Stimulated activated memory B cell treated with anti-CD40 and anti-IgM and Interleukin-4, amounts not matched to agents 10 μg/mL and 1 μg/mL and 100 μg/mL, for 72 hours (primary cell): ENCODE measurements at places on chromosomes 4 and X.

- no peak for ATAC-seq
Observed at GRCh38 chr4:68445111-68445510, 2.2 kb upstream of the TMPRSS11E start.

DNA sequence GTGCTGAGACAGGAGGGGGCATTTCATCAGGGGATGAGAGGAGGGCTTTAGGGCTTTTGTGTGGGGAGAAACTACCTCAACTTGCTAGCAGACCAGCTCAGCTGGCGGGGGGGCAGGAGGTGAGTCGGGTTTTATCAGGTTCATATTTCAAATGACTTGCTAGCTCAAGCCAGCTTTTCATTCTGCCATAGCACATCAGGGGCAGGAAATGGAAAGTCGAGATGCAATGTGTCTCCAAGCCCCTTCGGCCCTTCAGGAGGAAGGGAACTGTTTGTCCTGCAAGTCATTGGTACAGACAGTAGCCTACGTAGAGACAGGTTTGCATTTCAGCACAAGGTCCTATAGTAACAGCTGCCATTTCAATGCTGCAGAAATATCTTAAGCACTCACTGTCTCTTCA is 194.1 kb downstream of the PTTG2 start:
- ATAC-seq = no peak

DNA sequence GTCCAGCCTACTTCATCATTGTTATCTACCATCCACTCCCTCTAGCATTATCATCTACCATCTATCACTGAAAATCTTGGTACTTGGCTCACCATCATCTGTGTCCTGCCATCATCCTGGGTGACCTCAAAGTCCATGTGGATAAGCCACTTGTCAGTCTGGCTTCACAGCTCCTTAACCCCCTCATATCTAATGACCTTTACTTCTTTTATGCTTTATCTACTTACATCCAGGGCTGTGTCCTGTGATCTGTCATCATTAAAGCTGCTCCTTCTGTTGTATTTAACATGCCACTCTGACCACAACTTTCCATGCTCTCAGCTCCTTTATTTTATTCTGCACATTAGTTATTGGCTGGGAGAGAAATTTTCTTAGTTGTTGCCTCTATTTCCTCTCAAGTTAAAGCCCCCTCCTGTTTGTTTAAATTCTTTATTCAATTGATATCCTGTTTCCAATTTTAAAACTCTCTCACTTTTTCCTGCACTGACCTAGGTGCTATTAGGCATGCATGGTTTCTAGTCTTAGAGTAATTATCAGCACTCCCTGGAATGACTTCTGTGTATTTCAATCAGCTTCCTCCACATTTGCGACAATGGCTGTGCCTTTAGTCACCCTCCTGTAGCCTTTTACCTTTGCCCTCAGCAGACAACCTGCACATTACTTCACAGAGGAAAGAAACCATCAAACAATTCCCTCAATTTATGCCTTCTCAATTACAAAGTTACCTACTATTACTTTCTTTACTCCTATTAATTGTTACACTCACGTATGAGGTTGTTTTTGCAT is 8.1 kb upstream of the FABP2 start:
- no peak for ATAC-seq

DNA sequence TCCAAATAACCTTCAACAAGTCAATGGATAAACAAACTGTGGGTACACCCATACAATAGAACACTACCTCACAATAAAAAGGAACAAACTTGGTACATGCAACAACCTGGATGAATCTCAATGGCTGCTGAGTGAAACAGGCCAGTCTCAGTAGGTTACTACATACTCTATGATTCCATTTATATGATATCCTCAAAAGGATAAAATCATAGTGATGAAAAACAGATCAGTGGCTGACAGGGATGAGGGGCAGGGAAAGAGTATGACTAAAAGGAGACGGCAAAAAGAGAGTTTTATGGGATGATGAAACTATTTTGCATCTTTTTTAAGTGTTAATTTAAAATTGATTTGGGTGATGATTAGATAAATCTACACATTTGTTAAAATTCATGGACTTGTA is 15.9 kb downstream of the KLHL8 start:
- ATAC-seq = no peak

- no peak for ATAC-seq
Observed at GRCh38 chr4:130044788-130045531, 949.0 kb downstream of the C4orf33 start.

DNA sequence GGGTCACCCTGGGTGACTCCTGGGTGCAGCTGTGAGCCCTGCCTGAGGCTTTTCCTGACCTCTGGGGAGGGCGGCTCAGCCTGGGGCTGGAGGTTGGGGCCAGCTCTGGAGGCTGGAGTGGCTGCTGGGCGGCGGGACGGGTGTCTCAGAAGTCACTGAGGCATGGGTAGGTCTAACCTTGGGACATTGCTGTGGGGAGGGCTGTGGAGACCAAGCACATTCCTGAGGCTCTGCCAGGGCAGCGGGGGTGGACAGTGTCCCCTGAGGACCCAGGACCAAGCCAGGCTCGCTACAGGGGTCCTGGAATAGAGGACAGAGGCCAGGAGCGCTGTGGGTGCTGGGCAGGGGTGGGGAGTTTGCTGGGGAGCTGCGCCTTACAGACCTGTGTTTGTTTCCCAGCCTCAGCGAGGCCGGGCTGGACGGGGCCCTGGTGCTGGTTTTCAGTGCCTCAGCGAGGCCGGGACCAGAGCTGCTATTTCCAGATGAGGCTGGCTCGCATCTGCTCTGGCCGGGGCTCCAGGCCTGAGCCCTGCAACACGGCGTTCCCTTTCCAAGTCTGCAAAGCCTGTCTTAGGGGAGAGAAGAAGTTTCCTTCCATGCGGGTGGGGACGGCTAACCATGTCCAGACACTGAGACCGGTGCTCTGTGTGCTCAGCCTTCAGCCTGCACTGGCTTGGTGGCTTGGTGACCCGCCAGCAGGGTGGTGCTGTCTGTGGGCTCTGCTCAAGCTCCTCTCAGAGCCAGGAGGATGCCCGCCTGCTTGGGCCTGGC is 3.0 kb upstream of the SLC25A6 start:
- no peak for ATAC-seq

DNA sequence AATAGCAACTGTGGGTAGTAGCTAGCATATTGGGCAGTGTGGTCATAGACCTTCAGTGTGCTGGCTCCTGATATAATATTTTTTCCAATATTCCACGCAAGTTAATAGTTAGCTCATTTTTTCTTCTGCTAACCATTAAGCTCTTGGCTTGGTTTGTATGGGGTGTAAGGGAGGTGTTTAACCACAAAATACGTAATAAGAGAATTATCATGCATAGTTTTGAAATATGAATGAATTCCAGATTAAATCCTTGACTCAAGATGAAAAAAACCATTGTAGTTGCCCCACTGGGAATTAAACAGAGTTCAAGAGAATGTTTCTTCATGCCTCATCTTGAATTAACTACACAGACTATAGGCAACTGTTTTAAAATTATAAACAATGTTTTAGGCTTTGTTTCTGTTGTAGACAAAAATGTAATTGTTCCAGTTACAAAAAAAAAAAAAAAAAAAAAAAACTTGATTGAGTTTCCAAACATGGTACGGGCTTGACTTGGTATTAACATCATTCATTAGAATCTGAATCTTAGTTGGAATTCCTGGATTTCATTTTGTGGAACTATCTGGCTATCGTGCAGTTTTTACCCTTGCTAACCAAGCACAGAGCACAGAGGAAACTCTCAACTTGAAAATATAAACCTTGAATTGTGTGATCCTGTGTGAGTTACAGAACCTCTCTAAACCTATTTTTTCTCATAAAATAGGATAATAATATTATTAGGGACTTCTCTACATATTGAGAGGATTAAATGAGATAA is 28.4 kb downstream of the CXCL1 start:
- ATAC-seq = no peak

GRCh38 chr4:172806841-172807240 is 361.8 kb upstream of the GALNT7 start:
- ATAC-seq = no peak

DNA sequence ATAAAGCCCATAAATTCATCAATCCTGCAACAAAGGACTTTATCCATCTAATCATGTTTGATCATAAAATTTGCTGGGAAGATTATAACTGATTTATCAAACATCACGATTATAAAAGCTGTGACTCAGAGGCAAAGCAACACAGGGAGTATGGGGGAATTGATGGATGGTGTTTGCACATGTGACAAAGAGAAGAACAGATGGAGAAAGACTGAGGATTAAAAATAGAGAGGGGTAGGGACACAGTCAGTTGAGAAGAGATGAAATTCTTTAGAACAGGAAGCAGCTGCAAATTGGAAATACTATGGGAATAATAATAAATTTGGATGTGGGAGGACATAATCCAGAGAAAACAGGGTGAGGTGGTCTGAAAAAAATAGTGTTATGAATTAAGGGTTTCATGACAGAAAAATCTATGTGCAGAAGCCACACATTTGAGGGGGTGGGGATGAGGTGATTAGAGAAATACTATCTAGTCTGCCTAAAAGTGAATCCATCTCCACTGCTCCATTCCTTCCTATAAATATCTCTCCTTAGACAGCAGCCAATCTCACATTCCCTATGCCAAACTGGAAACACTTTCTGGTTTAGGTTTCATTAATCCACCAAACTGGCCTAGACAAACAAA is 6.2 kb downstream of the PRR32 start:
- ATAC-seq = no peak

GRCh38 chrX:108131471-108131870 is 39.9 kb downstream of the ATG4A start:
- ATAC-seq = no peak
